ELR (cell line): ENCODE measurements at places on chromosomes 7 and 10.

GRCh38 chr10:82038587-82038986, 163.6 kb downstream of the NRG3 start:
- no peak for DNase-seq

DNA sequence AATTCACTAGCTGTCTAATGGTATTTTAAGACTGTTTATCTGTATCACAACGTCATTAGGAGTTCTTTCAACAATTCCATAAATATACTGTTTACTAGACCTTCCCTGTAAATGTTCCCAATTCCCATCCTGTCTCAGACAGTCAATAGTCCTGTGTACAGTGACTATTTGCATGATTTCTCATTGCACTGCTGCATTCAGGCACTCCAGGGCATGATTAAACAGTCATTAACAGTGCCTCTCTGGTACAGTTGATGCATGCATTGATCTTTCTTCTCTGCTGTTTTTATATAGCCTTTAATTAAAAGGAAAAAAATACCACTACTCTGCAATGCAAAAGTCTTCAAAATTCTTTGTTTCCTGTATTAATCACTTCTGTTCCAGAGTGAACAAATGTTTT, 51.5 kb upstream of the MTURN start:
- DNase-seq, result no peak

DNA sequence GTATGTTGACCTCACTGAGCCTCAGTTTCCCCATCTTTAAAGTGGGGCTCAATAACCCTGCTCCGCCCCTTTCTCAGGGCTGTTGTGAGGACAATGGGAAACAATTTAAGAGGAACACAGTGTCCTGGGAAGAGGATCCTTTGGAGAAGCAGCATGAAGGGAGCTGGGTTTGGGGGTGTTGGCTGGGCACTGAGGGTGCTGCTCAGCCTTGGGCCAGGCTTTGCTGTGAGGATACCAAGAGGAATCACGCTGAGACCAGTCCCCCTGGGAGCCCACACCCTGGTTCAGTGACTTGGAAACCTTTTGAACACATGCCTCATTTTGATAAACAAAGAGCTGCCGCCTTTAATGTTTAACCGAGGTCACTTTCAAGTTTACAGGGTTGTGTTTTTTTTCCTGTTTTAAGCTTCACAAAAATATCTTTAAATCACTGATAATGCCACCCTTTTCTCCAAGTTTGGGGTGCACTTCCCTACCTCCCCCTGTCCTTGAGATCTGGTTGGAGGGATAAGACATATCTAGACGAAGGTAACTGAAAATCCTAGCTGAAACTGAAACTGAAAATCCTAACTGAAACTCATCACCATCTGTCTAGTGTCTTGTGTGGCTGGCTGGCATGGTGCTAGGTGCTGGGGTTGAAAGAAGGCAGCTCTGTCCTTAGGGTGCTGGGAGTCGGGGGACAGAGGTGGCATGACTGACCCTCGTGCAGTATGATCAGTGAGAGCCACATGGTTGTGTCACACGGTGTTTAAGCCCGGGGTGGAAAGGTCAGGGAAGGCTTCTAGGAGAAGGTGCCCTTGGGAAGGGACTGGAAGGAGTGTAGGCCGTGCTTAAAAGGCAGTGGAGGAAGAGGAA, 27.7 kb downstream of the ZNF775 start:
- no peak for DNase-seq

- peak; percentile 11 for DNase-seq
These were observed 255.7 kb upstream of the LRRN3 start for GRCh38 chr7:110835218-110835617.

- no peak for DNase-seq
These were observed 21.8 kb downstream of the ITPRIP start for GRCh38 chr10:104316321-104317099.

DNA sequence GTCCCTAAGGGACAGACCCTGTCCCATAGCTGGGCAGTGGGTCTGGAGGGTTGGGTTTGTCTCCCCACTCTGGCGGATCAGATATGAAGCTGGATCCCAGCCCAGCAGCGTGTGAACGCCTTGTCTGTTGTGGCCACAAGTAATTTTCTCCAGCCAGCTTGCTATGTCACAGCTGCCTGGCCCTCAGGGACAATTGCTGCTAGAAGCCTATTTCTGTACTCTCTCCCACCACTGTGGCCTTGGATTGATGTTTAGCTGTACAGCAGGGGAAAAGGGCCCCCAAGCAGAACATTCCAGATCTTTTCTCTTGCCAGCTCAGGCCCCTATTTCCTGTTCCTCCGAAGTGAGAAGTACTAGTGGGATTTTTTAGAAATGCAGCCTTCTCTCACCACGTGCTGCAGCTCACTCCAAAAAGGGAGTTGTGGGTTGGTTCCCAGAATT, 53.5 kb upstream of the WAC start:
- DNase-seq, result no peak

DNA sequence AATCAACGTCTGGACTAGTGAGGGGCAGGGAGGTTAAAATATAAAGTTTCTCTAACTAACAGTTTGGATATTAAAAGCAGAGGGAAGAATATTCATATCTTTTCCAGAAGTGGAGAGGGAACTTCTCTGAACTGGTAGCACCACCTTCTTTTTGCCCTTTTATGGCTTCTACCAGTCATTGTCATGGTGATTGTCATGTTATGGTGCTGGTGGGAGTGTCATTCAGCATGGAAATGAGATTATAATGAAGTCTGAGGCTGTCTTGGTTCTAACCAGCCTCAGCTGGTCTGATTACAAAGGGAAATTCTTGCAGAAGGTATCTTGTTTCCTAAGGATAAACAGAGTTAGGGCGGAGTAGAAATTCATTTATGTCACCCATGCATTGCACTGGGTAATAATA, 523.8 kb downstream of the ZWINT start:
- no peak for DNase-seq

DNA sequence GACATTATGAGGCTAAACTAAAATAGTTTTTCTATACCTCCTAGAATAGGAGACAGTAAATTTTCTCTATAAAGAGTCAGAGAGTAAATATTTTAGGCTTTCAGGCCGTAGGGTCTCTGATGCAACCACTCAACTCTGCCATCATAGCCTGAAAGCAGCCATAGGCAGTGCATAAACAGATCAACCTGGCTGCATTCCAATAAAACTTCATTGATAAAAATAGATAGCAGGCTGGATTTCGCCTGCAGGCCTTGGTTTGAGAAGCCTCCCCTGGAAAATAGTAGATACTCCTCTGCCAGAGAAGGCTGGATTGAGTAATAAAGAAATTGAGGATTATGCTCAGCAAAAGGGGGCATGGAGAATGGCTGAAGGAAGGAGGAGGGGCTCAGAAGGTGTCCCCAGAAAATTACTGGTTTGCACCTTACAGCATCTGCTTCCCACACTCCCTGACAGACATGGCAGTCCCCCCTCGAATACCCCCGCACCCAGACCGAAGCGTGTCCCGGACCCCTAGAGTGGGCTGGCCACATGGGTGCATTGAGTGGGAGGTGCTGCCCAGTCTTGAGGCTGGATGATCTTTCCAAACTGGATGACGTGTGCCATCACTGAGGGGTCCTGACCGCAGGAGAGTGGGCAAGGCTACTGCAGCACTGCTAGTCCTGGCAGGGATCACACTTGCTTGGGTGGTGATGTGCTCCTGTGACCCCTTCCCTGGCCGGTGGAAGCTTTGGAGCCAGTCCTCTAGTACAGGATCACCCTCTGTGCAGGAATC, 126.6 kb downstream of the PTPN20 start:
- no peak for DNase-seq

DNA sequence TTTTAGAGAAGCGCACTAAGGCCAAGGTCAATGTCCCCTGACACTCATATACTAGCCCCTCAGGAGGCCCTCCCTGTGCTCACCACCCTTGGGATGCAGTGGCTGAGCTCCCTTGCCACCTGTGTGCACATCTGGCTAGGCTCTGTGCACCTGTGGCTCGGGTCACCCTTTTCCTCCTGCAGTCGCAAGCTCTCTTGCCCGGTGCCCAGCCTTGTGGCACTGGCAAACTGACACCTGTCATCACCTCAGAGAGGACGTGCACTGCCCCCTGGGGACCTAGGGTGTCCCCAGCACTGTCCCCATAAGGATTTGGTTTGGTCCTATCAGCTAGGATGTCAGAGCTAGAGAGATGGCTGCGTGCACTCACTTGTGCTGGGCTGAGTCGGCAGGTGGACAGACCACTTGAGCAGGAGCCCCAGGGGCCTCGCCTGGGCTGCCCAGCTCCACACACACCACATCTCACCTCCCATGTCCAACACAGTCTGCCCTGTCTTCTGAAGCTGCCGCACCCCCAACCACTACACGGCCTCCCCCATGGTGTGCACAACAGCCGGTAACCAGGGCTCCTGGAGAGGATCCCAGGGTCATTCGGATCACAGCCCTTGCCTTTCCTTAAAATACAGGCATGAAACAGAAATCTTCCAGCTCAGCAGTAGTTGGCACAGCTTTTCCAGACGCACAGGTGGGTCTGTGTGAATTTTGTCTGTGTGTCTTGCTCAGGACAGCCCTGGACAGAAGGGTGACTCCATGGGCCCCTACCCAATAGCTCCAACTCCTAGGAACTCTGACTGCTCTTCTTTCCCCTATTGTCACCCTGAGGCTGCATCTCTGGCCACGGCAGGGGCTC, 111.0 kb downstream of the GRID1 start:
- DNase-seq, result no peak
